Tongue (tissue), 3 donors: ENCODE measurements at places on chromosomes 5 and 9. TPM values are rescaled to one million over a fixed set of nuclear protein-coding genes. Genes with fewer than 3 reads are reported as not detected.
A peak's percentile ranks its signal among the peaks of the same experiment; 100 is the strongest.

- DNase-seq, result peak; percentile 89
Measured at GRCh38 chr5:139651853-139652787, 4.0 kb downstream of the CXXC5 start.

DNA sequence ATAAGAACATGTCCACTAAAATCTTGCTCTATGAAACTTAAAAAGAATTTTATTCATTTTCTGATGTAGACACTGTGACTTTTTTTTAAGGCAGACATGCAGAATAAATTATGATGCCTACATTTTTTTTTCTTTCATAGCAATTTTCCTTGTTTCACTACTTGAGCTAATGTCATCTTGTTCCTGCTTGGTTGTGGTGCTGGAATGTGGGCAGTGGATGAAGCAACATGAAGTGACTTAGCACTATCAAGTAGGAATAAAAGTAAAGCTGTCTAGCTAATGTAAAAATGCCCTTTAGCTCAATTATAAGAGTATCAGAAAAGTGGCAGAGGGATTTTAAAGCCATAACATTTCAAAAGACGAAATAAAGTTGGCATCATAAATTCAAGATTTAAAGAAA, 191.0 kb downstream of the ADAMTS6 start:
- no peak for DNase-seq

Gene ADAMTSL2
- 4.3 TPM for total RNA-seq

GRCh38 chr9:8857068-8857925, 1057.7 kb upstream of the DMAC1 start:
- peak; percentile 71 for DNase-seq

DNA sequence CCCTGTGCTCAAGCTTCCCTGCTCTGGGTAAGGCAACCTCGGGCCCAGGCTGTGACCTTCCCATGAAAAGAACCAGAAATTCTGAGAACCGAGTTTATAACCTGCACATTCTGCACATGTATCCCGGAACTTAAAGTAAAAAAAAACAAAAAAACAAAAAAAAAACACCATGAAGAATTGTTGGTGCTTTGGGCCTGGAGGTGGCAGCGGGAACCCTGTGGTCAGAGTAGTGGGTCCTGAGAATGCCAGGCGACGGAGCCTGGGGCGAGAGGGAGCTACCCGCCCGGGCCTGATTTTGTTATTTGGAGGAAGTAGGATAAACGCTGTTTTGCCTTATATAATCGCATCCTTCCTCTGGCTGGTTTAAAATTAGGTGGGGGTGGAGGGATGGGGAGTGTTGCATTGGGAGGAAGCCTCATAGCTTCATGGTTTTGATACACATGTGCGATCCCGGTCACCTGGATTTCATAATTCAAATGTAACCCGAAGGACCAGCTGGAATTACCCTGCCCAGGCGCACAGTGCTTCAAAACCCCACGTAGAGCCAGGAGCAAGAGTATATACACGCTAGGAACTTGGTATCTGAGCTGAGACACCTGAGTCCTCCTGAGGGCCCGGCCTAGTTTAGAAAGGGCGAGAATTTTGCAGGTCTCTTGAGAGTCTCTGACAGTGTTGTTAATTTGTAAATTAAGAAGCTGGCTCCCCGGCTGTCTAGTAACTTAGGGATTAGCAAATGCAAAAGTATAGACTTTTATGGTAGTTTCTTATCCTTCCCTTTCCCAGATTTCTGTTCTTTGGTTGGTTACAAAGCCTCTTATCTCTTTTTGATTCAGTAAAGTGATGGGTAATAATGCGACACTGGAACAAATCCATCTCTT, 2.8 kb downstream of the MSX2 start:
- no peak for DNase-seq

Gene DOK3
- 6.7 TPM for total RNA-seq

GRCh38 chr9:121788686-121789366, 137.4 kb downstream of the DAB2IP start:
- DNase-seq, result no peak

Gene GRIN3A
- 0.21 TPM for total RNA-seq

Gene FGF1
- total RNA-seq, result 8.7 TPM

GRCh38 chr5:28880936-28881335, 1842.5 kb upstream of the CDH9 start:
- no peak for DNase-seq

Gene BHMT
- 0.21 TPM for total RNA-seq

Gene ANKRD55
- not detected for total RNA-seq
